ENCODE measurements at places on chromosomes 4 and X. TPM values are rescaled to one million over a fixed set of nuclear protein-coding genes. Genes with fewer than 3 reads are reported as not detected.

The CT45A1 gene
- not detected for total RNA-seq

The DDIT4L gene
- 5.4 TPM for total RNA-seq

The CXCL3 gene
- not detected for total RNA-seq

The GABRQ gene
- 1.2 TPM for total RNA-seq

GRCh38 chrX:10146346-10146745 is 10.4 kb upstream of the CLCN4 start:
- DNase-seq: no peak

All from vagina (tissue), 2 donors.